H9 (cell line): ENCODE measurements at places on chromosomes 13 and 19. TPM values are rescaled to one million over a fixed set of nuclear protein-coding genes. Genes with fewer than 3 reads are reported as not detected.

GRCh38 chr13:105928048-105928447 is 607.4 kb downstream of the EFNB2 start:
- H3K4me3 ChIP-seq: no peak overlapping the region
- H3K27me3 ChIP-seq: no peaks in the 10 kb centered on the region; the same call in 1 of the 2 replicates
- no peaks in the 10 kb centered on the region for H3K36me3 ChIP-seq
- no peak for DNase-seq
- H3K4me1 ChIP-seq: no peaks in the 10 kb centered on the region

GRCh38 chr13:42603571-42603970 is 29.6 kb downstream of the TNFSF11 start:
- H3K4me1 ChIP-seq: no peaks in the 10 kb centered on the region
- no peak overlapping the region for H3K4me3 ChIP-seq
- DNase-seq: no peak
- H3K27ac ChIP-seq: no peak overlapping the region
- no peaks in the 10 kb centered on the region for H3K27me3 ChIP-seq
- peaks cover 13% of the 10 kb centered on the region for H3K36me3 ChIP-seq

DNA sequence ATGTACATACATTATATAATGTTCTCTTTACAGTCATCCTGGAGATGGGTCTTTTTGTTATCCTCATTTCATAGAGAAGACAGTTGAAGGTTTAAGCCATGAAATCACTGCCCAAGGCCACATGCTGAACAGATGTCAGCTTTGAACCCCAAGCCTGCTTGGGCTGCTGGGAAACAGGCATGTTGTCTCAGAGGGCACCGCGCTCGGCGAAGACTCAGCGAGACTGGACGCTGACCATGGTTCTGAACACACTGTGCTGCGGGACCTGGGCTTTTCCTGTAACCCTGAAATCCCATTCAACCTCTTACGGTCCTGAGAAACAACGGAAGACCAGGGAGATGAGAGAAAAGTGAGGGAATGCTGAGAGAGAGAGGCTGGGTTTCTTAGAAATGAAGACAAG is 27.3 kb downstream of the LRFN3 start:
- no peak overlapping the region for H3K27ac ChIP-seq
- no peaks in the 10 kb centered on the region for H3K36me3 ChIP-seq
- H3K4me3 ChIP-seq: no peak overlapping the region
- peak; percentile 76 for DNase-seq

RYR1 gene
- total RNA-seq: 8.4 and 8.9 TPM in 2 replicates
